ENCODE measurements at places on chromosomes 6 and 20.
A peak's percentile ranks its signal among the peaks of the same experiment; 100 is the strongest.

DNA sequence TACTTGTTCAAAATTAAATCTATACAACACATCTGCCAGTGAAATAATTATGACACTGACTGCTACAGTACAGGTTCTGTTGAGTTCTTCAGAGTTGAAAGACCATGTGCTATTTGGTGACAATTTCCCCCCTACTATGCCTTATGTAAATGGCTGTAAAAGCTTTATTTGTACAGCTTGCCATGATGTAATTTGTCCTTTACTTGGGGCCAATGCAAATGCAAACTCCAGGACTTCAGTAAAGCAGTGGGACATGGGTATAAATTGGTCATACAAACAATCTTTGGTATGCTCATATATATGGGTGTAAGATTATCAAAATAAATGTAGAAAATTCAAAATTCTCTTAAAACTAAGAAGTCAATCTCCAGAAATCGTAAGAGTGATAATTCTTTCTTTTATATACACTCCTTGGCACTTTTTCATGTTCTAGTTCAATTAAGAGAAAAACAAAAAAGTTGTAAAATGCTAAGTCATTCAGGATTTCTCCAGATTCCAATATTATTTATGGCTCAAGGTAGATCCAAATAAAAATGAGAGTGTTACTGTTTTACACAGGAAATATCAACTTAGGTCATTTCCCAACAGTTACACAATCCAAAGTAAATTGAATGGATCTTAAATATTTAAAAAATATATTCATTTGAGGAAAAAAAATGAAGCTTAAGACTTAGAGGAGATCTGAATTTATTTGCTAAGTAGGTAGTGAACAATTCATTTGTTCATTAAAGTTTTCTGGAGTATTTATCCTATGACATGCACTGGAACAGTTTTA lies 1310.5 kb upstream of the CITED2 start:
- DNase-seq: no peak

GRCh38 chr6:40097590-40097989 lies 163.3 kb upstream of the MOCS1 start:
- DNase-seq: no peak

- no peak for DNase-seq
Observed at GRCh38 chr6:115909923-115910546, 150.7 kb downstream of the FRK start.

DNA sequence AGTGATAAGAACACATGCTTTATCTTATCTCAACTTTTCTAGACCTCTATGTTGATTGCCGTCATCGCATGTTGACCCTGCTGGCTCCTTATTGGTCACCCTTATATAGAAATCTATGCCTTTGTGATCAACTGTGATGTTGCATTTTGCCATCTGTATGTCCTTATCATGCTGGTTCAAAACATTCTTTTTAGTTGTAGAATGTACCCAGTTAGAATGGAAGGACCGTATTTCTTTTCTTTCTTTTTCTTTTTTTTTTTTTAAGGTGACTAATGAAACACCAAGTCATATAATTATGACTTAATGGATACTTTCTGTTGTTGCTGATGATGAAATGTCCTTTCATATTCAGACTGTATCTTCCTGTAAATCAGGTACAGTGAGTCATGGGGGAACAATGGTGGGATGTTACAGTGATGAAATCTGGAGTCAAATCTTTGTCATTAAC lies 145.9 kb upstream of the CITED2 start:
- no peak for DNase-seq

DNA sequence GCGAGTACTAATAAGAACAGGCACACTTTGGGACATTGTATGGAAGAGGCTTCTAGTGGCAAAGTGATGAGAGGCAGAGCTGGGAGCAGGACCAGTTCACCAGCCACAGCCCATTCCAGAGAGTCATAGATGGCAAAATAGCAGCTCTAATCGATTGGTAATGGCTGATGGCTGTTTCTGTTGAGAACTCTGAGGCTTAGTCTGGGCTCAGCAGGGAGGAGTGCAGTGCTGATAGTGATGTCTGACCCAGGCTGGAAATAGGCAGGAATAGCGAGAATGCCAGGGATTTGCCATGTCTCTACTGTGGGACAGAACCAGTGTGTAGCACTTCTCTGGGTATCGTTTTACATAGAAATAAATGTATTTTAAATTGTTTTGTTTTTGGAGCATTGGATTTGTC lies 620.0 kb upstream of the FLRT3 start:
- DNase-seq: no peak

- DNase-seq: peak; percentile 13
Observed at GRCh38 chr6:148177589-148178233, 164.9 kb upstream of the SASH1 start.

GRCh38 chr6:100988391-100988984 lies 107.4 kb upstream of the ASCC3 start:
- no peak for DNase-seq

DNA sequence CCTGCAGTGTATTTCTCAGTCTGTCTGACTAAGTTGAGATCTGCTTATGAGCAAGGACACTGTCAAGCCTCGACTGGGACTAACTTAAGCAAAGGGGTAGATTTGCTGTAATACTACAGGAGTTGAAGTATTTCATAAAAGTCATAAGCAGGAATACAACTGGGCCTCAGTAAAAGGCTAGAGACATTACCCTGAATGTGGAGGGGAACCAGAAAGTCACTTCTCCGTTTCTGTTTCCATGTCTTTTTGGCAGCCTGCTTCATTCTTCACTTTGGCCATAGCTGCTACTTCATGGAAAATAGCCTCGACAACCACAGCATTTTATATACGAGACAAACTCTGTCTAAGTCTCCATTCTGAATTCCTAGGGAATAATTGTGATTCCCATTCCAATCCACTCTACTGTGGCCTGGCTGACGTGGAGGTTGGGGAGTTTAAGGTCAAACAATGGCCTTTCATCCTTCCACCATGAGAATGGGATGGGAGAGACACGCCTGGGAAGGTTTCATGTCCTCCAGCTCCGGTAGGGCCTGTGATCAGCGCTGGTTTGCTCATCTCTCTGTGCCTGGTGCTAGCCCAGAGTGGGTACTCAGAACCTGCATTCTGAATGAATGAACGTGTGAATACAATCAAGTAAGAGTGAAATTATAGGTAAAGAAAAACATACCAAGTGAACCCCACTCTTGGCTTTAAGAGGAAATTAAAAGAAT lies 37.1 kb upstream of the DUSP22 start:
- DNase-seq: no peak

DNA sequence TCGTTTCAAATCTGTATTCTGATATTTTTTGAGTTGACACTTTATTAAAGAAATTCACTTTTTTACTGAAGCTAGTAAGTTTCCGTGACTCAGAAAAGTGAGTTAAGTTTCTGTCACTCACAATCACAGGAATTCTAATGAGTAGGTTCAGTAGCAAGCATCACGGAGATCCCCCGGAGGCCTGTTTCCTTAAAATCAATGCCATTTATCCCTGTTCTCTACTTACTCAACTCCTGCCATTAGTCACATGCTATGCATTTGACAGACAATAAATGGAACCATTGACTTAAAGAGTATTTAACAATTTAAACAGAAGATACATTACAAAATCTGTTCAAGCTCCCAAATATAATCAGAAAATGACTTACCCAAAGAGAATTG lies 9.1 kb downstream of the SLC18B1 start:
- DNase-seq: no peak

DNA sequence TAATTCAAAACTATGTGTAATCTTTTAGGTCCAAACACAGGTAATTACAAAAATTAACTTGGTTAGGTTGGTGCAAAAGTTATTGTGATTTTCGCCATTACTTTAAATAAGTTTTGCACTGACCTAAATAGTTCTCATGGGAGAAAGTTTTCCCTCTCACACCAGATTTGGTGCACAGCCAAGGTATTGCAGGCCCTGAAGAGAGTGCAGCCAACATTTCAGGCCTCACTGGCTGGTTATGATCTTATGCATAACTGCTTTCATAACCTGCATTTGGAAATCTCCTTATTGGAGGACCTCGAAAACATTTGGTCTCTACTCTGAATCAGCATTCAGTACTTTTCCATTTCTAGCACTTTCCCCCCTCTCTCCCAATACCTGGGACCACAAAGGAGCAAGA lies 993.1 kb upstream of the MANEA start:
- DNase-seq: no peak

DNA sequence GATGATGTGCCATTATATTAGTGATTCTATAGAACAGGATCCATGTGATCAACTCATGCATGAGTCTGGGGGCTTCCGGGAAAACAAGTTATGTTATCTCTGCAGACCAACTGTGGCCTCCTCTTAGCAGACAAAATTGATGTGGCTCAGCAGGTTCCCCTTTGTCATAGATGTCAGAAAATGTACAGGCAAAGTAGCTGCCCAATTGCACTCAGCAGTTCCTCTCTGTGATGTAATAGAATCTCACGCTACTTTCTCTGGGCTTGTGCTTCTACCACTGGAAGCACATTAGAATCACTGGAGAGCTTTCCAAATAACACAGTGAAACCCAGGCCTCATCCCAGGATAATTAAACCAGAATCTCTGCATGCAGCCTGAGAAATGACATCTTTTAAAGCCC lies 253.1 kb downstream of the SLC24A3 start:
- peak; percentile 50 for DNase-seq

DNA sequence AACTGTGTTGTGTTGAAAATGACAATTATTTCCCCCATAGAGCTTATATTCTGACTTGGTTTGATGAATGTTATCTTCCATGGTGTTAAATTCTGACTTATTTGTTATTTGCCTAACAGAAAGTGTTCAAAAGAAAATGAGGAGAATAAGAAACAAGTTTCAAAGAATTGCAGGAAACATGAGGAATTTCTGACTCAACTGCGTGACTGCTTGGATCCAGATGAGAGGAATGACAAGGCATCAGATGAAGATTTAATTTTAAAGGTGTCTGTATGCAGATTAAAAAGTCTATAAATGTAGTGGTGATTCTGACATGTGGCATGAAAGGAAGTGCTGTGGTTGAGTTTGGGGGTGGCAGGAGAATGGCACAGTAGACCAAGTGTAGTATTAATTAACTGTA lies 50.6 kb downstream of the CCDC170 start:
- no peak for DNase-seq

- no peak for DNase-seq
Observed at GRCh38 chr20:36499723-36500501, 41.4 kb upstream of the MYL9 start.

DNA sequence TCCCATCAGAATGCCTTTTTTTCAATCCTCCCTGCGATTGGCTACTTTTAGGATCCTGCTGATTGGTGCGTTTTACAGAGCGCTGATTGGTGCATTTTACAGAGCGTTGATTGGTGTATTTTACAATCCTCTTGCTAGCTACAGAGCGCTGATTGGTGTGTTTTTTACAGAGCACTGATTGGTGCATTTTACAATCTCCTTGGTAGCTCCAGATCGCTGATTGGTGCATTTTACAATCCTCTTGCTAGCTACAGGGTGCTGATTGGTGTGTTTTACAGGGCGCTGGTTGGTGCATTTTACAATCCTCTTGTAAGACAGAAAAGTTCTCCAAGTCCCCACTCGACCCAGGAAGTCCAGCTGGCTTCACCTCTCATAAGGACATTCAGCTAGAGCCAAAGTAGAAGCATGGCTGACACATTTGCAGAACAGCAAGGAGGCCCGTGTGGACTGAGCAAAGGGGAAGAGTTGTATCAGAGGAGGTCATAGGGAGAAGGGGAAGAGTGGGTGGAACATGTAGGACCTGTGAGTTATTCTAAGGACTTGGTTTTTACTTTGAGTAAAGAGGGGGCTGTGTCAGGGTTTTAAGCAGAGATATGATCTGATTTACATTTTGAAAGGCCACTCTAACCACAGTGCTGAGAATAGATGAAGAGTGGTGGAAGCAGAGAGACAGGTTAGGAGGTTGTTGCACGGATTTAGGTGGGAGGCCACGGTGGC lies 2.6 kb downstream of the ALDH5A1 start:
- no peak for DNase-seq

- DNase-seq: no peak
Observed at GRCh38 chr6:154060076-154060475, 21.0 kb downstream of the OPRM1 start.

GRCh38 chr20:57790176-57790575 lies 80.4 kb upstream of the PMEPA1 start:
- DNase-seq: no peak

DNA sequence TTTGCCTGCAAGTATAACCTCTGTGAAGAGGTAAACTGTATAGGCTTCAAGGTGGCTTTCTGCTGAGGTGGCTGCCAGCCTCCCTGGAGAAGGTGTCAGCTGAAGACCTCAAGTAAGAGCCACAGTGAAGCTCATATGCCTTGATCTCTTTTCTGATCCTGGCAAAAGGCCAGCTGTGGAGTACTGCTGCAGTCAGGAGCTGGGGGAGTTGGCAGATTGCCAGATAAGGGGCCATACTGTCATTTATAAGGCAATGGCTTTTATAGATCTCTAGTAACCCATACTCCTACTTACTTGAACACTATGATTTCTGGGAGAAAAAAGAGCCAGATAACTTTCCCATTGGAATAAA lies 8.8 kb upstream of the CEP85L start:
- peak; percentile 37 for DNase-seq

GRCh38 chr6:110102411-110102810 lies 77.1 kb downstream of the WASF1 start:
- DNase-seq: no peak
